Vagina (tissue), 2 donors: ENCODE measurements at places on chromosomes 7 and 10. TPM values are rescaled to one million over a fixed set of nuclear protein-coding genes. Genes with fewer than 3 reads are reported as not detected.

Gene CDK14
- 21.6 TPM for total RNA-seq

Gene COX19
- total RNA-seq, result 10.8 TPM

Gene CCDC146
- 20.6 TPM for total RNA-seq

Gene ASAH2
- total RNA-seq, result 2.5 TPM

Gene PHYH
- total RNA-seq, result 15.2 TPM

Gene WDR86
- 19.4 TPM for total RNA-seq

Gene GRID2IP
- not detected for total RNA-seq

Gene SPAM1
- not detected for total RNA-seq

Gene CYP2W1
- 2.0 TPM for total RNA-seq

DNA sequence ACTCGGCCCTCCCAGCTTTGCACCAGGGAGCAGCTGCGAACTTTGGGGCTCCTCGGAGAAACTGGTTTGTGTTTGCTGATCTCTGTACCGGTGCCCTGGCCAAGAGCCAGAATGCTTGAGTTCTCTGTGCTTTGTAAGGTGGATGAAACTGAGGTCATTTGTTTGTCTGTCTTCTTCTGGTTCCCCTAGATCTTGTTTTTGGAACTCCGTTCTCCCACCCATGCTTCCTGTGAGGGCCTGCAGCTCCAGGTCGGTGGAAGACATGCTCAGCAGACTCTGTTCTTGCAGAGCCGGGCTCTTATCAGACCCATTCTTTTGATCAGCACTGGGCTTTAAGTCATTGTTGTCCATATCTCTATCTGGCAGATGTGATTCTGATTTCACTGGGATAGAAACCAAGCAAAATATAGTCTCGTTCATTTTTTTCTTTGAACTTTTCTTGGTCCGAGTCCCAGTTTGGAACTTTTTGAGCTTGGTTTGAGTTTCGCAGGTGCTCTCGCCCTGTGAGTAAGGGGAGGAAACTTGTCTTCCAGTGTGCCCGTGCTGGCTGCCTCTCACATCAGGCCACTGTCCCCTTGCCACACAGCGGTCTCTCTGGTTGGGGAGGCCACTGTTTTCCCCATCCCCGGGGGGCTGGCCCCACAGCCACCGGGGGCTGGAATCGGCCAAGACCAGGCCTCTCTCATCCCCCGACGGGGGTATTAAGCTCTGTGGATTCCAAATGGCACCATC lies 31.2 kb downstream of the JCAD start:
- peak overlapping the region; percentile 27 for H3K27ac ChIP-seq
- DNase-seq, result no peak
- H3K4me1 ChIP-seq, result peaks cover 19% of the 10 kb centered on the region
- no peaks in the 10 kb centered on the region for H3K36me3 ChIP-seq
- no peak overlapping the region for H3K4me3 ChIP-seq

DNA sequence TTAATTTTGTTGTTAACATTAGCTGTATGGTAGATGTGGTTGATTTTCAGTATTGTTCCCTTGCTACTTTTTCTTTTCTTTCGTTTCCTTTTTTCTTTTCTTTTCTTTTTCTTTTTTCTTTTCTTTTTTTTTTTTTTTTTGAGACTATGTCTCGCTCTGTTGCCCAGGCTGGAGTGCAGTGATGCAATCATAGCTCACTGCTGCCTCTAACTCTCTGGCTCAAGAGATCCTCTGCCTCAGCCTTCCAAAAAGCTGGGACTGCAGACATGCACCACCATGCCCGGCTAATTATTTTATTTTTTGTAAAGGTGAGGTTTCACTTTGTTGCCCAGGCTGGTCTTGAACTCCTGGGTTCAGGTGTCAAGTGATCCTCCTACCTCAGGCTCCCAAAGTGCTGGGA lies 14.4 kb downstream of the SLC26A3 start:
- no peak overlapping the region for H3K27ac ChIP-seq
- DNase-seq, result no peak
- H3K27me3 ChIP-seq, result no peaks in the 10 kb centered on the region
- H3K36me3 ChIP-seq, result no peaks in the 10 kb centered on the region
- H3K4me3 ChIP-seq, result no peak overlapping the region
- H3K4me1 ChIP-seq, result no peaks in the 10 kb centered on the region

- no peak for DNase-seq
- H3K27me3 ChIP-seq, result no peaks in the 10 kb centered on the region
- no peaks in the 10 kb centered on the region for H3K36me3 ChIP-seq
- H3K27ac ChIP-seq, result peak overlapping the region; percentile 4
- H3K4me3 ChIP-seq, result no peak overlapping the region
These were observed 113.2 kb downstream of the CDK6 start for GRCh38 chr7:92723205-92723604.

DNA sequence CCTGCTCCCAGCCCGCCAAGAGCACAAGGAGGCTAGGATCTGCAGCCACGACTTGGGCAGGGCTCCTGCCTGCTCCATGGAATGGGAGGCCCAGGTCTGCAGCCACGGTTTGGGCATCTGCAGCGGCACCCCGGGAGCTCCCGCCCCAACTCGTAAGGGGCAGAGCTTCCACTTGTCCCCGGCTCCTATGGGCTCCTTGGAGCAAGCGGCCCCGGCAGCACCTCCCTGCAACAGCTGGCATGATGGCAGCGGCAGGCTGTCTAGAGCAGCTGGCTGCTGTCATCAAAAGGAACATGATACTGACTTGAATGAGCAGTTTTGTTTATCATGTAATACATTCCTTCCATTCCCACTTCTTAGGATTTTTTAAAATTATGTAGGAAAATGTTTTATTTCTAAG lies 684.0 kb upstream of the FOXK1 start:
- H3K27me3 ChIP-seq, result no peaks in the 10 kb centered on the region
- H3K27ac ChIP-seq, result no peak overlapping the region
- H3K36me3 ChIP-seq, result no peaks in the 10 kb centered on the region
- no peak for DNase-seq
- no peaks in the 10 kb centered on the region for H3K4me1 ChIP-seq

DNA sequence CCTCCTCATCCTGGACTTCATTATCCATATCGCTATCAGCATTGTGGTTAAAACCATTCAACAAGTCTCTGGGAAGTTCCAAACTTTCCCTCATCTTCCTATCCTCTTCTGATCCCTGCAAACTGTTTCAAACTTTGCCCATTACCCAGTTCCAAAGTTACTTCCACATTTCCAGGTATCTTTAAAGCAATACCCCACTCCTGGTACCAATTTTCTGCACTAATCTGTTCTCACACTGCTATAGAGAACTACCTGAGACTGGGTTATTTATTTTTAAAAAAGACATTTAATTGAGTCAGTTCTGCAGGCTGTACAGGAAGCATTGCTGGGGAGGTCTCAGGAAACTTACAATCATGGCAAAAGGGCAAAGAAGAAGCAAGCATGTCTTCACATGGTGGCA lies 147.3 kb downstream of the ARL4A start:
- H3K27me3 ChIP-seq, result no peaks in the 10 kb centered on the region
- H3K4me3 ChIP-seq, result no peak overlapping the region
- no peak for DNase-seq

- no peaks in the 10 kb centered on the region for H3K27me3 ChIP-seq
- no peaks in the 10 kb centered on the region for H3K36me3 ChIP-seq
These were observed 155.6 kb upstream of the GHITM start for GRCh38 chr10:83983578-83984255.

GRCh38 chr7:71511361-71511807 lies 379.4 kb downstream of the GALNT17 start:
- no peaks in the 10 kb centered on the region for H3K4me1 ChIP-seq
- no peak overlapping the region for H3K4me3 ChIP-seq
- H3K27me3 ChIP-seq, result no peaks in the 10 kb centered on the region
- DNase-seq, result no peak
- H3K27ac ChIP-seq, result no peak overlapping the region
- H3K36me3 ChIP-seq, result no peaks in the 10 kb centered on the region

GRCh38 chr7:67438198-67438882 lies 441.7 kb downstream of the TYW1 start:
- no peak overlapping the region for H3K4me3 ChIP-seq
- H3K27ac ChIP-seq, result no peak overlapping the region
- H3K27me3 ChIP-seq, result no peaks in the 10 kb centered on the region

DNA sequence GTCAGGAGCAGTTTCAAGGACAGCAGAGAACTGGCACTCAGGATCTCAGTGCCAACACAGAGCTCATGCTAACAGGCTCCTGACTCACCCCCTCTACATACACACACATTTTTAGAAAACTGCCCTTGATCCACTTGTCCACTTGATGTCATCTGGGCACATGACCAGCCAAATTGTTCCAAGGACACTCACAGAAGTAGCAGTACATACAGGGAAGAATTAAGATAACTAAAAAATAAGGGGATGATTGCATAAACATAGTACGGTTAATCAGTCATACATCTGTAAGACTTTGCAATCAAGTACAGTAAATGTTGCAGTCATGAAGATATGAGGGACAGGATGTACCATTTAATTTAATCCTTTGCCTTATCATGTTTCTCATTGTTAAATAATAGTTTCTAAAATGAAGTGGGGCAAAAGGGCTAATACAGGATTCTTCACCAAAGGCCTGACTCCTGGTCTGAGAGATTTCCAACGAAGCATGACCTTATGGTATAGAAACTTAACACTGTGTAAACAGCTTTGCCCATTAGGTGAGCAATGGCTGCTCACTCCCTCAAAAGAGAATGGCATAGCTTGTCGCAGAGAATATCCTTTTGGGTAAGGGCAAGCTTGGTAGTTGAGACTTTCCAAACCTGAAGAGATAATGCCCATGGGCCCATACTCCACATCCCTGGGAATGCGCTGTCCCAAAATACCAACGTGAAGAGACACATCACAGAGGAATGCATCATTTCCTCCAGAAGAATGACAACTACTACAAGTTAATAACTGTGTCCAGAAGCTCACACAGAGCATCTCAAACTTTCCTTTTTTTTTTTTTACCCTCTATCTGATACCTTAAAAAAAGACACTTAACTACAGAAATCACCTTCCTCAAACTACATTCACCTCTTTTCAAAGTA lies 94.1 kb downstream of the ARMH3 start:
- DNase-seq, result no peak
- peaks cover 6% of the 10 kb centered on the region for H3K36me3 ChIP-seq
- H3K4me3 ChIP-seq, result no peak overlapping the region
- no peaks in the 10 kb centered on the region for H3K4me1 ChIP-seq
- H3K27ac ChIP-seq, result no peak overlapping the region

DNA sequence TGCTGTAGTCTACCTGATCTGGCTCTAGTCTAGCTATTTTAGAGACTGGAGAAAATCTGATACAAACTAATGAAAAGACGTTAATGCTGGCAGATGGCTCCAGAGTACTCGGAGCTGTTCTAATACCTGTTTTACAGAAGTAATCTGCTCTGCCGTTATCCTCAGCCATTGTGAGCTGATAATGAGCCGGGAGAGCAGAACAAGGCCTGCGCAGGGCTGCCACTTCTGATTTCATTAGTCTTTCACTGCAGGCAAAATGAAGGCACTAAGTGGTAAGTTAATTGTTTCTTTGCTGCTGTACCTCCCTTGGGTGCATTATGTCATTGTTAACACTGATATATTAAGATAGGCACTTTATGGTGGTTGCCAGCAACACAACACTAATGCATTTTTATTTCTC lies 456.4 kb upstream of the PFKP start:
- no peak overlapping the region for H3K4me3 ChIP-seq
- no peaks in the 10 kb centered on the region for H3K36me3 ChIP-seq
- H3K27me3 ChIP-seq, result no peaks in the 10 kb centered on the region
- H3K27ac ChIP-seq, result no peak overlapping the region

- H3K4me1 ChIP-seq, result no peaks in the 10 kb centered on the region
- H3K4me3 ChIP-seq, result no peak overlapping the region
- H3K27ac ChIP-seq, result no peak overlapping the region
- peak; percentile 42 for DNase-seq
These were observed 72.3 kb upstream of the MGMT start for GRCh38 chr10:129394518-129395328.

DNA sequence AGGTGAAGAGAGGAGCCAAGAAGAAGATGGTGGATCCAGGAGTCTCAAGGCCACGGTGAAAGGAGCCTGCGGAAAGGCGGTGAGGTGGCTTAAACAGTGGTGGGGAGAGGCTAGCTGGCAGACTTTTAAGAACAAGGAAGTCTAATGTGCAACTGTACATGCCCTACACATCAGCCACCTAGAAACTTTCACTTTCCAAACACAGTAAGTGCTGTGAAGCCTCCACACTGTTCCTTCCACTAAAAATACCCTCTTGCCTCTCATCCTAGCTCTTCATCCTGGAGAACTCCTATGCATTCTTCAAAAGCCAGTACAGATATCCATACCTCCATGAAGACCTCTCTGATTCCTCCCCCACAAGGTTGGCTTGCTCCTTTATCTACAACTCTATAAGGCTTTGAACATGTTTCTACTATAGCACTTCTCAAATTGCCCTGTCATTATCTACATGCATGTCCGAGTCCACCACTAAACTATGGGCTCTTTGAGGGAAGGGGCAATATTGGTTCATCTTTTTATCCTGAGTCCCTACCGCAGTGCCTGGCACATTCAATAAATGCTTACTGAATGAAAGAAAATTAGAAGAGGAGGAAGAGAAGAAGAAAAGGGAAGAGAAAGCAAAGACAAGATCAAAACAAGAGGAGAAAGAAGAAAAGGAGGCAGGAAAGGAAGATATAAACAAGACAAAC lies 54.2 kb downstream of the DNAJC12 start:
- no peak for DNase-seq
- no peaks in the 10 kb centered on the region for H3K27me3 ChIP-seq
- no peak overlapping the region for H3K4me3 ChIP-seq
- no peak overlapping the region for H3K27ac ChIP-seq

DNA sequence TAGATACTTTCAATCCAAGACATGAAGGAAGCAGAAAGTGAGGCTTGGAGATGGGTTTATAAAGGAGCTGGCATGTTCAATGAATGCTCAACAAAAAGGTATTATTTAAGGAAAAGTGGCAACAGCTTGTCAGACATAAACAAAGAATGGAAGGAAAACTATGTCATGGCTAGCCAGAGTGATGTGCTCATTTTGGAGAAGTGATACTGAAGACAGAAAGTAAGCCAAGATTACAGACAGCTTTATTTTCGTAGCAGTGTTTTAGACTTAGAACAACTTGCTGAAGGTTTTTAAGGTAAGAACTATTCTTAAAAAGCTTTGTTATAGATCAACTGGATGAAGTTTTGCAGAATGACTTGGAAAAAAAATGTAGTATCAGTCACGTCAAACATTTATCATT lies 160.5 kb upstream of the FERD3L start:
- no peak overlapping the region for H3K4me3 ChIP-seq
- no peak overlapping the region for H3K27ac ChIP-seq
- H3K27me3 ChIP-seq, result no peaks in the 10 kb centered on the region
- DNase-seq, result no peak
- H3K4me1 ChIP-seq, result no peaks in the 10 kb centered on the region

DNA sequence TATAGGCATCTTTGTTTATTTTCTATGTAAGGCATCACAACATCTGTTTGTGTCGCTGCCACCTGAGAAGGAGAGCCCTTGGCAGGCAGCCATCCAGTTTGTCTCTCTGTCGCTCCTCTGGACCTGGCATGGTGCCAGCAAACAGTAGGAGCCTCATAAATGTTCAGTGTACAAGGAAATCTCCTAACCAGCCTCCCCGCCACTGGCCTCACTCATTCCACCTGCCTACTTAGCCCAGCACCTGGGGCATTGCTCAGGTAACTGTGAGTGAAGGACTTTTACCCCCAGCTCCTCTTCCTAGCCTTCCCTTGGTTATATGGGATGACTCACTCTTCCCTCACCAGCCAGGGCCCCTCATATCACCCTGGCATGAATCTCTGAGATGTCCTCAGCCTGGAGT lies 61.7 kb upstream of the NPTX2 start:
- no peak overlapping the region for H3K27ac ChIP-seq
- no peaks in the 10 kb centered on the region for H3K4me1 ChIP-seq
- H3K36me3 ChIP-seq, result no peaks in the 10 kb centered on the region
- H3K4me3 ChIP-seq, result no peak overlapping the region
- DNase-seq, result no peak

- no peaks in the 10 kb centered on the region for H3K27me3 ChIP-seq
- H3K4me1 ChIP-seq, result peaks cover 66% of the 10 kb centered on the region
- peak overlapping the region; percentile 42 for H3K27ac ChIP-seq
- no peaks in the 10 kb centered on the region for H3K36me3 ChIP-seq
- DNase-seq, result no peak
These were observed 19.4 kb downstream of the ITGB1 start for GRCh38 chr10:32938554-32939061.
